Activated naive CD4-positive, alpha-beta T cell treated with anti-CD3 and anti-CD28 coated beads, Interleukin-2, amount 10 ng/mL, durations not matched to agents 5 hours and 36 hours (primary cell): ENCODE measurements at places on chromosomes 2 and 18. TPM values are rescaled to one million over a fixed set of nuclear protein-coding genes. Genes with fewer than 3 reads are reported as not detected.

The CRYGD gene
- not detected for total RNA-seq

The HYCC2 gene
- total RNA-seq: 29.7 TPM

The EN1 gene
- not detected for total RNA-seq

The CROCC2 gene
- total RNA-seq: not detected

The CKAP2L gene
- total RNA-seq: 45.9 TPM
